ENCODE measurements at places on chromosomes 6 and 20.

DNA sequence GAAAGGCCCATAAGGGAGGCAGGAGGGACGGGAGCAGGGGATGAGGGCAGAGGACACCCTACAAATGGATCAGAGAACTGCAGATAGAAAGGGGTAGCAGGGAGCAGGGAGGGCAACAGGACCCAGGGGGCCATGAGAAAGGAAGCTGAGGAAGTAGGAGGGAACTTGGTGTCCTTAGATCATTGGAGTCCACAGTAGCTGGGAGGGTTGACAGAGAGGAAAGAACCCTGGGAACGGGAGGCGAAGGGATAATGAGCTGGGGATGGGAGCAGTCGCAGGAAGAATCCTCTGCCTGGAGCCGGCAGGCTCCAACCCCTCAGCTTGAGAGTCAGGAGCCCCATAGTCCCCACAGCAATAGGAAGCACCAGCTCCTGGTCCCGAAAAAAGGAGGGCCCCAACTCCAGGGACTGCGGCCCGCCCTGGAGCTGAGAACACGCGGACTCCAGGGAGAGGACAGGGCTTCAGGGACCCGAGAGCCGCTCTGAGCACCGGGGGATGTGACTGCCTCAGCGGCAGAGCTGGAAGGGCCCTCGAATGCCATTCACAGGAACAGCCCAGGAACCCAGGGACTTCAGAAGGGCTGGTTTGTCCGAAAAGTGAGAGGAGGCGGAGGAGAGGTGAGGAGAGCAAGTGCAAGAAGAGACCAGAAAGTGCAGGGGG, 32.7 kb downstream of the HLA-A start:
- no peak for DNase-seq

DNA sequence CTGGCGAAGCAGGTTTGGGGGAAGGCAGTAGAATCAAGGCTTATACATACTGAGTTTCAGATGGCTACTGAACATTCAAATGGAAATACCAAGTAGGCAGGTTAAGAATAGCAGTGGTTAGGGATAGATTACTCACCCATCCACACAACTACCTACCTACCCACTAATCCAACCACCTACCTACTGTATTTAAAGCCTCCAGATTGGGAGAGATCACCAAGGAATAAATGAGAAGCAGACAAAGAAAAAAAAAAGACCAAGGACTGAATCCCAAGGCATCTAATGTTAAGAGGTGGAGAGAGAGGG, 68.3 kb upstream of the SMIM29 start:
- no peak for DNase-seq

DNA sequence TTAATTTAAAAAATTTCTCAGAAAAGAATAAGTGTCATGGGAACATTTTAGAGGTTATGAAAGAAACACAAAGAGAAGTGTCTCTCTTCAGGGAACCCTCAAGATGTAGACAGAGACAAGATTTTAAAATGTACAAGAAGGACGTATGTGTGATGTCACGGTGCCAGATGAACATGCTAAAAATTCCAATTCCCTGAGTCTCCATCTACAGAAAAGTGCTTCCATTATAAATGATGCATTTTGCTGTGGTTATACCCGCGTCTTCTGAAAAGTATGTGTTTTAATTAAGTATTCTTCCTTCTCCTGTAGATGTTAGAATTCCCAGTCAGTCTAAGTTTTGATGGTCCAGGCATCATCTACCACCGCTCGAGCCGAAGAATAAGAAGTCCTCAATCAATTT, 489.1 kb downstream of the PREX1 start:
- DNase-seq, result no peak

- DNase-seq, result no peak
Observed at GRCh38 chr20:4973330-4974097, 27.8 kb downstream of the SLC23A2 start.

DNA sequence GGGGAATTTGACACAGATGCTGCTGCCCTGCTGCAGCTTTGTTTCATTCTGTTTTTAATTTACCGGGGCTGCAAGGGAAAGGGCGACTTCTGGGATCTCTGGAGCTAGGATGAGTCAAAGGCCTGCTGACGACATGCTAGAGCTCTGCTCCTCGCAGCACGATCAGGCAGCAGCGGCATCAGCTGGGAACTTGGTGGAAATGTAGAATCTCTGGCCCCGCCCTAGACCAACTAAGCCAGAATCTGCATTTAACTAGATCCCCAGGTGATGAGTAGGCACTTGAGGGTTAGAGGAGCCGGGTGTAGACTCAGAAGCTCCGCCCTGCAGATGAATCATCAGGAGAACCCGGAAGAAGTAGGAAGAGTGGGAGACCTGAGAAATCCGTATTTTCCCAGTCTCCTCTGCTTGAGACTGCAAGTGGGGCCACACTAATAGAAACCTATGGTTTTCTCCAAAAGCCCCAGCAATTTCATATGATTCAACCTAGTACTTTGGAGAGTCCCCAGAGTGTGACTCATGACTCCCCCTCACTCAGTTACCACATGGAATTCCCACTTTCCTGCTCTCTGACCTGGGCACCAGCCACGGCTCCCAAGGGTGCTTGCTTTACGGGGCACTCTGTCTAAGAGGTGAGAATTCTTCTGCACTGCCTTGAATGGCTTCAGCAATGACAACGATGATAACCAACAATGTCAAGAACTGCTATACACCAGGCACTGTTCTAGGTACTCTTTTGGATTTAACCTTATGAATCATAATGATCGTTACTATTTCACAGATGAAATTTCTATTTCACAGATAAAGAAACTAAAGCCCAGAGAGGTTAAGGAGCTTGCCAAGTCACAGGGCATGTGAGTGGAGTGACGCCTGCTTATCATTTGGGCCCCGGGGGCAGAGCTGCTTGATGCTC, 18.1 kb downstream of the TUBB2B start:
- DNase-seq, result no peak

- DNase-seq, result no peak
Observed at GRCh38 chr20:50252701-50253100, 62.1 kb downstream of the CEBPB start.

DNA sequence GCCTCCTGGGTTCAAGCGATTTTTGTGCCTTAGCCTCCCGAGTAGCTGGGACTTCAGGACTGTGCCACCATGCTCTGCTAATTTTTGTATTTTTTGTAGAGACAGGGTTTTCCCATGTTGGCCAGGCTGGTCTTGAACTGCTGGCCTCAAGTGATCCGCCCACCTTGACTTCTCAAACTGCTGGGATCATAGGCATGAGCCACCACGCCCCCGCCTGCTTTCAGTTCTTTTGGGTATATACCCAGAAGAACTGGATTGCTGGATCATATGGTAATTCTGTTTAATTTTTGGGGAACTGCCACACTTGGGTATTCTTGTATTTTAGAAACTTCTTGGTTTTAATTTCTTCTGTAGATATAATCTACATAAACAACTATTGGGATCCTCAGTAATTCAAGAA, 17.0 kb downstream of the CDS2 start:
- DNase-seq, result no peak

DNA sequence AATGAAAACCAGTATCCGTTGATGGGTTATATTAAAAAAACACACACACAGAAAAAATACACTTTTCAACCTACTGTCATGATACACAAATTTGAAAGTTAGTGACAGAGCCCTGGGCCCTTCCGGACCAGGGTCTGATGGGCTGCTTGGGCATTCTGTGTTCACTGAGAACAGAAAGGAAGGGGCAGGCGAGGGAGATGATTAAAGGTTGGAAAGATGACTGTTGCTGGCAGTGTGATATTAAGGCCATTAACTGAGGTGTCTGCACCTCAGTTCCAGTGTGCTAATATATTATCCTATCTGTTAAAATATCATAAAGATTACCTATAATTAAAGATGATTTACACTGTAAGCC, 18.7 kb upstream of the QKI start:
- no peak for DNase-seq
